ENCODE measurements at places on chromosomes 11 and 22.
A peak's percentile ranks its signal among the peaks of the same experiment; 100 is the strongest.

DNA sequence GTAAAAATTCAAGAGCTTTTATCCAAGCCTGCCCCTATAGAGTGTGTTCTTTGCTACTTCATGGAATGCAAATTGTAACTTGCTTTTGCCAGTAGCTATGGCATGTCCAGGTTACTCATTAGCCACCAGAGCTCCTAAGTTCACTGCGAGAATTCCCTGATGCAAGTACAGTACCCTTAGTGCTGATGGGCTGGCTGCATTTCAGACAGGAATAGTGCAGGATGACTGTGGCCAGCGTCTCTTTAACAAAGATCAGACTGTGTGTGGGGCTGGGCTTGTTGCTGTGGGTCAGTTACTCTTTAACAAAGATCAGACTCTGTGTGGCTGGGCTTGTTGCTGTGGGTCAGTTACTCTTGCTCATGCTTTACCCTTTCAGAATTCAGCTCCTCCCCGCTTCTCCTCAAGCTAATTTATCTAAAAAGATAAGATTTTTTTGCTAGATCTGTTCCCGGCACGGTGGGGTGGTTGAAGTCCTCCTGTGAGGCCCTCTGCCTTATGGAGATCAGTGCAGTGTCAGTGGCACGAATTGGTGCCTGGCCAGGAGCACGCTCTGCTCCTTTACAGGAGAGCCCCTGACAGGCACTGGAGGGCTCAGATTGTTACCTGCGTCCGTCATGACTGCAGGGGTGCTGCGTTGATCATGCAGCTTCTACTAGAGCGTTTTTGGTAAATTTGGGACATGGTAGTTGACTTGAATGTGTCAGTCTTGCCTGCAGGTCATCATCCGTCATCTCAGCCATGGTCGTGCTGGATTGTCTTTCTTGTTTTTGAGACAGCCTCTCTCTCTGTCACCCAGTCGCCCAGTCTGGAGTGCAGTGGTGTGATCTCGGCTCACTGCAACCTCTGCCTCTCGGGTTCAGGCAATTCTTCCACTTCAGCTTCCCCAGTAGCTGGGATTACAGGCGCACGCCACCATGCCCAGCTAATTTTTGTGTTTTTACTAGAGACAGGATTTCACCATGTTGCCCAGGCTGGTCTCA lies 27.0 kb downstream of the AP2A2 start:
- DNase-seq, result no peak

- DNase-seq, result no peak
Measured at GRCh38 chr22:47055073-47055355, 292.6 kb downstream of the TBC1D22A start.

- DNase-seq, result no peak
Measured at GRCh38 chr22:20974336-20974955, 7.4 kb downstream of the AIFM3 start.

- no peak for DNase-seq
Measured at GRCh38 chr11:114137838-114138237, 78.3 kb downstream of the ZBTB16 start.

- no peak for DNase-seq
Measured at GRCh38 chr11:64268893-64269539, 15.4 kb downstream of the BAD start.

GRCh38 chr22:19802001-19802893 lies 41.7 kb downstream of the TBX1 start:
- no peak for DNase-seq

- no peak for DNase-seq
Measured at GRCh38 chr11:10444725-10445315, 10.2 kb upstream of the AMPD3 start.

DNA sequence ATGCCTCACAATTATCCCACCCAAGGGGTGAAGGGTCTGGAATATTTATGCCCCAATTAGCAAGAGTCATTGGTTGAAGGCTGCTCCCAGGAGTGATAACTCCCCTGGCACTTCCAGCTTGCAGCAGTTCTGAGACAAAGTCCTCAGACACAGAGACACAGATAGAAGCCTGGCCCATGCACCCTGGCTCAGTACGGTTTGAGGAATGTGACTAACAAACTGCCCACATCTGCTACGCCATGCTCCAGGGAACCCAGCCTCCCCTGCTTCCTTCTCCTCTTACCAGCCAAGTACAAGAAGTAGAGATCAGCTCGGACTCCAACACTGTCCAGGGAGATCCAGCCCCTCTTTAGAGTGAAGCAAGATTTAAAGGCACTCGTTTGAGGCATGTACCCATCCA lies 48.5 kb upstream of the BMAL1 start:
- no peak for DNase-seq

DNA sequence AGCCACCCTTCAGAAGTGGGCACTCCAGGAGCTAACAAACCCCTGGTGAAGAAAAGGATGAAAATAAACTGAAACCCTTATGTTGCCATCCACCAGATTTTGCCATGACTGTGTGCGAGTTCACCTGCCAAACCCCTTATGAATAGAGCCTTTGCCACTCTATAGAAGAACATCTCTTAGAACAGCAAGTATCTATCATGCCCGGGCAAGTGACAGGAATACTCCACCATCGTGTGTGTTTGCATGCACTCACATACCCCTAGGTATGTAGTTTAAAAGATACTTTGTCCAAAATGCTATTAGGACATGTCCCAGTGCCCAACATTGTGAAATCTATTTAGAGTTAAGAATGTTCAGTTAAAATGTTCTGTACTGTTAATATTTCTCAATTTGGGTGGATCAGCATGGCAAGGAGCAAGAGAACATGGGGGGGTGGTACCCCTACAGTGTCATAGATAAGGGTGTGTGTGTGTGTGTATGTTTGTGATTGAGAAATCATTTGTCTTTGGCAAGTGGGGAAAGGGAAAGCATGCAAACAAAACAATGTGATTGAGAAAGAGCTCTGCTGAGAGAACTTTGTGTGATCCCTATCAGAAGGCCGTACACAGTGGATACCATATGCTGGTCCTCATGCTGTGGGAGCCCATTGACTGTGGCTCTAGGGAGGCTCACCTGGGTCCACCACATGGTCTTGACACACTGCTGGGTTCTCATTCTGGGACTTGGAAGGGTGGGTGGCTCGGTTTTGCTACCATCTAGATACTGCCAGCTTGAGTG lies 94.9 kb downstream of the ZBTB16 start:
- DNase-seq, result no peak

- DNase-seq, result no peak
Measured at GRCh38 chr11:122192634-122193255, 76.7 kb upstream of the BLID start.

DNA sequence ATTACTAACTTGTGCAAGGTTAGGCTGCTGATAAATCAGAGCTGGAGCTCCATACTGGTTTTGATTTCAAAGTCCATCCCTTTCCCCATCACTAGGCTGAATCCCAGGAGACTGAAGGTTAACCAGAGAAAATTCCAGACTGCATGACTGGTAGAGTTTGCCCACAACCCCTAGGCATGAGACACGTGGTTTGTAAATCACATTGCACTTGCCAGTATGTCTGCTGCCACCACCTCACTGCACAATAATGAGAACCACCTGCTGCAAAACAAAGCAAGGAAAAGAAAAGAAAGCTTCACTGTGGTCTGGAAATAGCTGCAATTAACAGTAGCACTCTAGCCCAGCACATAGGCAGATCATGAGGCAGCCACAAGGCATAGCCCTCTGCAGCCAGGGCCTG lies 67.6 kb upstream of the NTM start:
- no peak for DNase-seq

DNA sequence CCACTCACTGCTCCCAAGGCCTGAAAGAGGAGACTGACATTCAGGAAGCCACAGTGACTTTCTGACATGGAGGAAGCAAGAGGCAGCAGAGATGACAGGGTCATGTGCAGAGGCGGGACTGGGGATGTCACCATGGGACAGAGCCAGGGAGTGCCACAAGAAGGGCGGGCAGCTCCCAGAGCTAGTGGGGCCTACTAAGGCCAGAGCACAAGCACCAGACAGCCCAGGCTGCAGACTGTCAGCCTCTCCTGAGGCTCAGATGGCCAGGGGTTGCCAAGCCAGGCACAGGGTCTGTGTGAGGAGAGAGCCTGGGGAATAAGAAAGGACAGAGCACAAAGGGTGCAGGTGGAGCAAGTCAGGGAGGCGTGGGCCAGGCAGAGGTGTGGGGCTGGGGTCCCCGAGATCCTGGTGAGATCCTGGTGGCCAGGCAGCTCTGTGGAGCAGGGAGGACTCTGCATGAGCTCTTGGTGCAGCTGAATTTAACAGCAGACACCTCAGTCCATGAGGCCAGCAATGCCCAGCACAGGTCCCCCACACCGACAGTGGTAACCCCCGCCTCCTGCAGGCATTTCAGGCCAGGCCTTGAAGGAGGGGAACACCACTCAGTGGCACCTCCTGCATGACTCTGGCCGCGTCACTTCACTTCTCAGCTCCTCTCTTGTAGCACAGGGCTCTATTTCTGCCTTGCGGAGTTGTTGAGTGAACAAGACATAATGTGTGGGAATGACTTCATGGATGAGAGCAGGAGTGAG lies 52.3 kb downstream of the SGSM3 start:
- no peak for DNase-seq

GRCh38 chr22:50076646-50077535 lies 8.3 kb downstream of the MLC1 start:
- no peak for DNase-seq

- no peak for DNase-seq
Measured at GRCh38 chr11:21908211-21908610, 284.7 kb upstream of the ANO5 start.

GRCh38 chr22:20573176-20573832 lies 65.9 kb downstream of the MED15 start:
- DNase-seq, result no peak

- DNase-seq, result no peak
Measured at GRCh38 chr11:59418156-59418555, 8.1 kb downstream of the OR5A2 start.

GRCh38 chr22:26580240-26580962 lies 9.5 kb downstream of the TPST2 start:
- no peak for DNase-seq

DNA sequence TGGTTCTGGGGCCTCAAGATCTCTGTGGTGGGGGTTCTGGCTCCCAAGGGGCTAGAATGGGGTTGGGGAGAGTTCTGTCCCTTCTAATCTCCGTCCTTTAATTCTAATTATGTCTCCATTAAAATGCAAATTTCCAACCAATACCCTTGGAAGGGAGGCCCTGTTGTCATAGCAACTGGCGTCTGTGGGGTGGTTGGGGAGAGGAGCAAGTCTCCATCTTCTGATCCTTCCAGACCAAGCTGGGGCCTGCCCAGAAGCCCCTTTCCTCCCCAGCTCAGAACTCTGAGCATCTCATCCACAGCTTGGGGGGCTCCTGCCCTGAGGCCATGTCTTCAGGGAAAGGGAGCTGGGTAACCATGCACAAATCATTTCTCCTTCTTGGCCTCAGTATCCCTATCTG lies 5.4 kb upstream of the RPS19BP1 start:
- peak; percentile 62 for DNase-seq

- no peak for DNase-seq
Measured at GRCh38 chr11:64854157-64854533, 9.7 kb upstream of the CDC42BPG start.

- no peak for DNase-seq
Measured at GRCh38 chr22:19016081-19016766, 80.1 kb upstream of the PRODH start.

DNA sequence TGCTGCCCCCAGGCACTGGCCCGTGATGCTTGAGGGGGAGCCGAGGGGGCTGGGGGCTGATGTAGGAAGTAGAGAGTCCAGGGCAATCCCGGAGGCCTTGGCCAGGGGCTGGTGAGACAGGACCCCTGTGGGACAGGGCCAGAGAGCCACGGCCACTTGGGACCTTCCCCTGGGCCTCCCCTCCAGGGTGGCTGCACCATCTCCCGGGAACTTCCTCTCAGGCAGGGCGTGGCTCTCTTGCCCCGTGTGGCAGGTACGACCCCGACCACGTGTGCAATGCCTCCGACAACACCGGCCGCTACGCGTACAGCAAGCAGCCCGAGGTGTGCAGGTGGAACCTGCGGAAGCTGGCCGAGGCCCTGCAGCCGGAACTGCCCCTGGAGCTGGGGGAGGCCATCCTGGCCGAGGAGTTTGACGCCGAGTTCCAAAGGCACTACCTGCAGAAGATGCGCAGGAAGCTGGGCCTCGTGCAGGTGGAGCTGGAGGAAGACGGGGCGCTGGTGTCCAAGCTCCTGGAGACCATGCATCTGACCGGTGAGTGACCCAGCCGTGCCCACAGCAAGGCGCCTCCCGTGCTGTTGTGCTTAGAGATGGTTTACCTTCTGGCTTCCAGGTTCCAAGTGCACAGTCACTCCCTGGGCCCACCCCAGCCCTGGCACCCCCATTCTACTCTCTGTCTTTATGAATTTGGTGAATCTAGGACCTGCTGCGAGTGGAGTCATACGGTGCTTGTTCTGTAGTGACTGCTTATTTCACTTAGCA lies 9.7 kb downstream of the SELENOO start:
- DNase-seq, result no peak

DNA sequence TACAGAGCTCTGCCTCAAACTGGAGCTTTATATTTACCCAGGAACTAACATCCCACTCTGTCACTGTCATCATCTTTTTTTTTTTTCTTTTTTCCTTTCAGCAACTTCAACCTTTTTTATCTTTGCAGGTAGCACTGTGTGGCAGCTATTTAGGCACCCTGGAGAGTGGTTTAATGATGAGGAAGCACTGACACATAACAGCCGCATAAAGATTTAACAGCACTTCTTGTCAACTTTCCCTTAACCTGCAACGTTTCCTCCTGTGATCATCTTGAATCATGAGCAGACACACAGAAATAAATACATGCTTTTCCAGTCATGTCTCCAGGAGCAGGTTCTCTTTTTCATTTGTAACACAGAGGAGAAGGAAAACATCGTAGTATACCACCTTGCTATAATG lies 34.8 kb downstream of the PDGFD start:
- DNase-seq, result no peak

- DNase-seq, result no peak
Measured at GRCh38 chr11:6604790-6605189, 1.2 kb downstream of the ILK start.

- no peak for DNase-seq
Measured at GRCh38 chr11:124473476-124473875, 28.0 kb upstream of the OR8B8 start.

DNA sequence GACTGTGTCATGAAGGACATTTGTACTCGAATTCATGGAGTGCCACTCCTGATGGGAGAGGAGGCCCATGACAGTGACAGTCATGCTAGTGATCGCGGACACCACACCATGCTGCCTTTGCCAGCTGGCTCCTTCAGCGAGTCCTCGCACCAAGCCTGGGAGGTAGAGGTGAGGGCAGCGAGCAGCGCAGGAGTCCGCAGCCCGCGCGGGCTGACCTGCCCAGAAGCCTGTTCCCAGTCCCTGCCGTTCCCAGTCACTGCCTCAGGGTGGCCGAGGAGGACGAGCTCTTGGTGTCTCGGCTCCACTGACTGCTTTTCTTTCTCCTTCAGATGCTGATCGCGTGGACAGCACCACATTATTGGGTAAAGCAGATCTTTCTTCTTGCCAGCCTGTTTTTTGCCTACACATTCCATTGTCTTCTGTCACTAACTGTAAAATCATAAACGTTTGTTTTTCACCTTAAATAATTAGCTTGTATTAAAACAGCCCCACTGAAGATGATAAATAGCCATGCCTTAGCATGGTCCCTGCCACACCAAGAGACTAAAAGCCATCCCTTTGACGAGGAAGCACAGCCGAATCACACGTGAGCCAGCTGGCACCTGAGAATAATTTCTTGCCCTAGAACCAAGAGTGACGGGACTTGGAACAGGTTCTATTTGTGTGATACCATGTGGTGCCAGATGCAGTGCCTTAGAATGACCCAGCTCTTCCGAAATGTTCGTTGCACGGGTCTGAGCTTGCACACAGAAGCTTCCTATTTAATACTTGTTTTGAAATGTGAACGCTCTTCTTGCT lies 25.5 kb downstream of the FAM118A start:
- DNase-seq, result no peak

- DNase-seq, result peak; percentile 98
Measured at GRCh38 chr11:27201454-27202302, 161.1 kb downstream of the BBOX1 start.
